Activated CD4-positive, alpha-beta T cell treated with anti-CD3 and anti-CD28 coated beads for 36 hours (primary cell): ENCODE measurements at places on chromosomes 7 and 10. TPM values are rescaled to one million over a fixed set of nuclear protein-coding genes. Genes with fewer than 3 reads are reported as not detected.

Gene TFAM
- total RNA-seq: 108 TPM

GRCh38 chr7:41189866-41190265, 513.0 kb downstream of the INHBA start:
- DNase-seq: no peak

DNA sequence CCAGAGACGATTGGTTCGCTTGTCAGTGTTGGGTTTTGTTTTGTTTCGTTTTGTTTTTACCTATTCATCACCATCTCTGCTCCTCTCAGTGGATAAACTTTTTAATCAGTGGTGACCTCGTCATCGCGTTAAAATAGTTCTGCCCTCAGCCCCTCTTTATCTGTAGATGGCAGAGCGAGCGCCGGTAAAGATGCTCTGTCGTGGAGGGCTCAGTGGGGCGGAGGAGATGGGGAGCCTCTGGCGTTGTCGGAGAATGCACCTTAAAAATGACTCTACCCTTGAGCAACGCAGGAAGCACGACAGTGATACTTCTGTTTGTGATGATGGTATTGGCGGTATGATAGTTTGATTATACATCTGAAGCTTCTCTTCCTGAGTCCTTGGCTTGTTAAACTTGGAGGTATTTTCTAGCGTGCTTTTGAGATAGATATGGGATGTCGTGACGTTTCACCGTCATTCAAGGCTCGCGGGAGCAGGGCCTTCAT, 554 bp downstream of the CSGALNACT2 start:
- peak; percentile 79 for DNase-seq

DNA sequence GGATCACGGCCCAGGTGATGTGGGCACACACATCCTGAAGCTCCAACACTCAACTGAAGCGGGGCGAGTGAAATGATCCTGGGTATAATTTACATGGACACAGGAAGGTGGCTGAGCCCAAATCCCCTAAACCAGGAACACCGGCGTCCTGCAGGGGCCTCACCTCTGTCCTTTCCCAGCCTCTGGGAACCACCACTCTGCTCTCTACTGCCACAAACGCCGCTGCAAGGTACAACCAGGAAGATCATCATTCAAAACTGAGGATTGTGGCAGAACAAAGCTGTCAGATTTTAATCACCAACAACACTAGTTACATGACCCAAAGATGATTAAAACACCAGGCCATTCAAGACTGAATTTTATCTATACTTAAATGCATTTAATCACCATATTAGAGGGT, 104.0 kb downstream of the DIP2C start:
- DNase-seq: no peak

DNA sequence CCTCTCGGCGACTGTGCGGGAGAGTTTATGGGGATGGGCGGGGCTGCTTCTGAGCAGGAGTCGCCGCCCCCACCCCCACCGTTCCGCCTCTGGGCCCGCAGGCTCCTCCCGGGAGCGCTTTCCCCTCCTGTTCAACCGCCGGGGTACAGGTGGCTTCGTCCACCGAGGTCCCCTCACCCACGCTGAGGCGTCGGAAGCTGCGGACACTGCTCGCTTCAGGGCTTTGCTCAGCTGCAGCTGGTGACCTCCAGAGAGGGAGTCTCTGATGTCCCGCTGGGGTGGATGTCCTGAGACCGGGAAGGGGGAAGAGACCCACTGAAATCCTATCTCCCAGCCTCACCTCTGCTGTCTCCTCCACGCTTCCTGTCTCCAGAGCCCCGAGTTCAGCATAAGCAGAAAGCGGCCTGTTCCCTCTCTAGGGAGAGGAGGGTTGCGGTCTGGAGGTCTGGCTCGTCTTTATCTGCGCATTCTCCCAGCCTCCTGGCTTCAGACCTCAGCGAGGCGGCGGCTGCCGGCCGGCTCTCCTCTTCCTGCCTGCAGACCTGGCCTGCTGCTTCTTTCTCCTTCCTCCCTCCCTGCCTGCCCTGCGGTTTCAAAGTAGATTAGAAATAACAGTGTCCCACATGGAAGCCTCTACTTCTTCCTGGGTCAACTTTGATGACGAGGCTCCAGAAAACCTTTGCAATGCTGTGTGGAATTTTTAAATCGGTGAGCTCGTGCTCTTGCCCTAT, 1.8 kb downstream of the CYP2E1 start:
- peak; percentile 25 for DNase-seq

DNA sequence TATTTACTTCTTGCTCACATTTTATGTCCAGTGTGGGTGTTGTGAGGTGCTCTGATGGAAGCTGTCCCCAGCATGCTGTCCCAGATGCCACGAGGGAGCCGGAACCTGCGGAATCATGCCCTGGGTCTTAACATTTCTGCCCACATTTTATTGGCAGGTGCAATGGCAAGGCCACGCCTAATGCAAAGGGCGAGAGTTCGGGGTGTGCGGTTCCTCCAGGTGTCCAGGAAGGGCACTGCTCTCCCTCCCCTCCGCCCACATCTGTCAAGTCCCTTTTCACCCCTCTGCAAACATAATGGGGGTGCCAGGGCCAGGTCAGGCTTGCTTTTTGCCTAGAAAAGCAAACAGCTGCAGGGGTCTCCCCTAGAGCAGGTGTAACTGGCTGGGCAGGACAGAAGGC, 16.4 kb downstream of the PDAP1 start:
- no peak for DNase-seq

DNA sequence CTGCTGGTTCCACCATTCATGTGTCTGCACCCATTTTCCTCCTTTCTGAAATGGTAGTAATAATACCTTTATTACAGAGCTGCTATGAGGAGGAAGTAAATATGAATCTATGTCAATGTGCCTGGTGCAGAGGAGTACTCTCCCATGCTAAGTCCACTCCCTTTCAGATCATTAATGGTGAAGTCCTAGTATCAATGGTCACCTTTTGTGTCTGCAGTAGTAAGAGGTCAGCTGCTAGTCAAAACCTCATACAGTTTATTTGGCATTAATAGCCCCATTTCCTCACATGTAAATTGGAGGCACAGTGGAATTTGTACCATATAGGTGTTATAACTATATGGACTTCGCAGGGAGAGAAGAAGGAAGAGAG, 581.0 kb downstream of the REEP3 start:
- DNase-seq: no peak
